ENCODE measurements at places on chromosomes 3 and 15. TPM values are rescaled to one million over a fixed set of nuclear protein-coding genes. Genes with fewer than 3 reads are reported as not detected.

The CLDN18 gene
- not detected for total RNA-seq

The NEK10 gene
- 0.59 TPM for total RNA-seq

The CSPG5 gene
- 0.84 TPM for total RNA-seq

The AADACL2 gene
- total RNA-seq: not detected

The SELENOT gene
- 94.4 TPM for total RNA-seq

The CYP8B1 gene
- total RNA-seq: not detected

The BRPF1 gene
- total RNA-seq: 16.3 TPM

The PLXND1 gene
- total RNA-seq: 89.1 TPM

The MCF2L2 gene
- 0.13 TPM for total RNA-seq

The FOXL2NB gene
- total RNA-seq: 0.63 TPM

The MELTF gene
- total RNA-seq: 63.0 TPM

The NBEAL2 gene
- total RNA-seq: 77.0 TPM

The RTP3 gene
- not detected for total RNA-seq

The KCNMB3 gene
- 1.7 TPM for total RNA-seq

The GOLGA8T gene
- total RNA-seq: 1.7 TPM

The DGKG gene
- 7.0 TPM for total RNA-seq

The DALRD3 gene
- total RNA-seq: 25.8 TPM

The NR2F2 gene
- 20.2 TPM for total RNA-seq

The ARNT2 gene
- 16.5 TPM for total RNA-seq

The ACKR4 gene
- total RNA-seq: not detected

The NR2E3 gene
- 0.31 TPM for total RNA-seq

The INTS14 gene
- total RNA-seq: 55.9 TPM

The PP2D1 gene
- not detected for total RNA-seq

The TM4SF18 gene
- 32.0 TPM for total RNA-seq

The ZNF80 gene
- not detected for total RNA-seq

The IGF1R gene
- total RNA-seq: 38.2 TPM

The EPM2AIP1 gene
- total RNA-seq: 6.6 TPM

The PPP2R3A gene
- 3.0 TPM for total RNA-seq

The CCDC50 gene
- total RNA-seq: 26.7 TPM

The SLC12A1 gene
- not detected for total RNA-seq

The PIGZ gene
- 1.3 TPM for total RNA-seq

The DUOXA1 gene
- 0.08 TPM for total RNA-seq

The KBTBD13 gene
- not detected for total RNA-seq

The SAMD7 gene
- not detected for total RNA-seq

The CDCP1 gene
- total RNA-seq: 10.0 TPM

The NPAP1 gene
- total RNA-seq: not detected

The ABHD2 gene
- total RNA-seq: 168 TPM

The RPUSD2 gene
- 15.0 TPM for total RNA-seq

The RYK gene
- 28.7 TPM for total RNA-seq

The RARRES1 gene
- total RNA-seq: 6.8 TPM

The ANKUB1 gene
- not detected for total RNA-seq

The TTLL3 gene
- 7.5 TPM for total RNA-seq

The CPNE4 gene
- total RNA-seq: 6.8 TPM

The SERPINI2 gene
- total RNA-seq: not detected

The CACNA2D2 gene
- 0.61 TPM for total RNA-seq

The EHD4 gene
- 10.0 TPM for total RNA-seq

All from A549 treated with Hydrocortisone at 1 μM for 4 hours (cell line).